ENCODE measurements at places on chromosomes 7 and 10.

GRCh38 chr7:91140982-91141381 lies 123.3 kb upstream of the FZD1 start:
- no peak for DNase-seq

DNA sequence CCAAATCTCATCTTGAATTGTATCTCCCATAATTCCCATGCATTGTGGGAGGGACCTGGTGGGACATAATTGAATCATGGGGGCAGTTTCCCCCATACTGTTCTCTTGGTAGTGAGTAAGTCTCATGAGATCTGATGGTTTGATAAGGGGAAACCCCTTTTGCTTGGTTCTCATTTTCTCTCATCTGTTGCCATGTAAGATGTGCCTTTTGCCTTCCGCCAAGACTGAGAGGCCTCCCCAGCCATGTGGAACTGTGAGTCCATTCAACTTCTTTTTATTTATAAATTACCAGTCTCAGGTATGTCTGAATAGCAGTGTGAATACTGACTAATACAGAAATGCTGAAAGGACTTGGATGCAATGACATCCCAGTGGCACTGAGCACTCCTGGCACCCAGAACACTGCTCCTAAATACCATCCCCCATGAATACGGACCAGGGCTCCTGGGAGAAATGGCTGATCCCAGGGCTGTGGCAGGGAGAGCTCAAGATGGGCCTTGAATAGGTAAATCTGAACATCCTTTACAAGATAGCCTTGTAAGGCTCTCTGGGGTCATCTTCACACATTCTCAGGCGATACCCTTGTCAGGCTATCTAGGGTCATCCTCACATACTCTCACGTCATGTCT lies 19.4 kb downstream of the ZFAND2A start:
- DNase-seq = no peak

- no peak for DNase-seq
Observed at GRCh38 chr10:64682043-64682442, 1160.8 kb downstream of the REEP3 start.

DNA sequence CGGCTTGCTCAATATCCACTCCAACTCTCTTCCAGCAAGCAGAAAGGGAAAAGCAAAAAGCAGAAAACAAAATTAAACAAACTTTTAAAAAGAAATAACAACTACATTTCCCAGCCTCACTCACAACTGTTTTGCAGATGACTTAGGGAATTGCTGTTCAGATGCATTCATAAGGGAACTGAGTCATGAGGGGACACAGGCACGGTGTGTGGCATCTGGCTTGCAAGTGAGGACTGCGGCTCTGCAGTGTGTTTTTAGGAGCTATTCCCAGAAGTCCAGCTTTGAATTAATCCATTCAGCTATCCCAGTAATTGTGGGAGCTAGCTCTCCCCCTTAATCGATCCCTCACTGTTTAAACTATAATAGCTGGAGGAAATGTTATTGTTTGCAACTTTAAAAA lies 30.3 kb downstream of the PTN start:
- no peak for DNase-seq

DNA sequence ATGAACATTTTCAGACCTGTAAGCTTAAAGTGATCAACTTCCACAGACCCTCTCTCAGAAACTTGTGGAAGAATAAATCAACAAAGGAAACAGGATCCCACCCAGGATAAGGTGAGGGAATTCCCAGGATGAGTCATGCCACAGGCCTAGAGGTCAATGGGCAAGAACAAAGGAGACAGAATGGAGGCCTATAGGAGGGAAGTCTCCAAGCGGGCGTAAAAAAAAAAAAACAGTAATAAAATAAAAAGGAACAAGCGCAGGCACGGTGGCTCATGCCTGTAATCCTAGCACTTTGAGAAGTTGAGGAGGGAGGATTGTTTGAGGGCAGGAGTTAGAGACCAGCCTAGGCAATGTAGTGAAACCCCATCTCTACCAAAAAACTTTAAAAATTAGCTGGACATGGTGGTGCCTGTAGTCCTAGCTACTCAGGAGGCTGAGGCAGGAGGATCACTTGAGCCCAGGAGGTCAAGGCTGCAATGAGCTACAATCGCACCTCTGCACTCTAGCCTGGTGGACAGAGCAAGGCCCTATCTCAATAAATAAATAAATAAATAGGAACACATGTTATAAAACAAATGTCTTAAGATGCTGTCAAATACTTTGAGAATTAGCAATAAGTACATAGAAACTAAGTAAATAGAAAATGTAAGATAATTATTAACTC lies 8.4 kb downstream of the SORBS1 start:
- DNase-seq = no peak

- no peak for DNase-seq
Observed at GRCh38 chr7:12642508-12642907, 44.9 kb upstream of the ARL4A start.

GRCh38 chr7:33841705-33842129 lies 63.6 kb upstream of the BMPER start:
- no peak for DNase-seq

- no peak for DNase-seq
Observed at GRCh38 chr10:80204677-80205476, 460 bp downstream of the ANXA11 start.

DNA sequence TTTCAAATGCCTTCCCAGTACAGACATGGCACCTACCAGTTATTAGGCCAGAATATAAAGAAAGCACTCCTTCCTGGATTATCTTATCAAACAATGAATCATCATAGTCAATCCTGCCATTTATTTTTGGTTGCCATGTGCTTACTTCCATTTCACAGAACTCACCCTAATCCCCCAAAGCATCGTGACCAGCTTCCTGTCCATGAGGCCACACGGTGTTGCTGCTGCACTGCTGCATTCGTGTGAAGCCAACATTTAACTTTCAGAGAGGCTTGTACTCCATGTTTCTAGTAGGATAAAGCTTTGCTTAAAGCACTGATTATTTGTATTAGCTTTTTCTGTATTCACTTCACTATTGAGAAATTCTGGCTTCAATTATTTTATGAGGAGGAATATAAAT lies 14.4 kb downstream of the COL28A1 start:
- no peak for DNase-seq

DNA sequence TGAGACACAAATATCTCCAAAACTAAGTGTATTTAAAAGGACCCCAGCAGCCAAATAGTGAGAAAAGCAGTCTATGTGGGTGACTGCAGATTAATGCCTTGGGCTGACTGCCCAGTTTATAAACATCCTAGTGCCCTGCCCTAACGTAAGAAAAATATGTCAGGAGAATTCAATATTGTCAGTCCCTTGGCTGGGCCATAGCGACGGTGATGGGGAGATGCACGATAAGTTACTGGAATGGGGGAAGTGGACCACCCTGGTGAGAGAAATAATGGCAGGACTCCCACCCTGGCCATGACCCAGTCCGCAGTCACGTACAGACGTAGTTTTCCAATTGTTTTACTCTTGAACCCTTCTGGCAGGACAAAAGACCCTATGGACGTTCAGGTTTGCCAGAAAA lies 48.0 kb downstream of the JCAD start:
- no peak for DNase-seq

GRCh38 chr7:124489925-124490324 lies 275.7 kb downstream of the GPR37 start:
- DNase-seq = no peak

DNA sequence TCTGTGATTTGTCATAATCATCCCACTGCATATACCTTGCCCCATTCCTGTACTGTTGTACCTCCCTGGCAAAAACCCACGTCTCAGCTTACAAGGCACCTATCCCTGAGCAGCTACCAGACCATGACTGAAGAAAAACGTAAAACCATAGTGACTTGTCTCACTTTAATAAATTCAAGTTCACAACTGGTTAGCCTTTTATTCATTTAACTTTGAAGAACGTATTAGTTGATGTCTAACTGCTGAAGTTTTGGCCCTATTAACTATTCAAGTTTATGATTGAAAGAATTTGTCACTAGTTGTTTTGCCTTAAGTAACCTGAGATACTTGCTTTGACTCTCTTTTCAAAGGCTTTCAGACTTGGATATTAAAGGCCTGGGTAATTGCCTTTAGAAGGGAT lies 59.7 kb downstream of the GALNT11 start:
- no peak for DNase-seq

GRCh38 chr10:48470893-48471805 lies 133.7 kb downstream of the ARHGAP22 start:
- no peak for DNase-seq

- DNase-seq = peak; percentile 21
Observed at GRCh38 chr10:124289851-124290795, 128.6 kb downstream of the OAT start.

DNA sequence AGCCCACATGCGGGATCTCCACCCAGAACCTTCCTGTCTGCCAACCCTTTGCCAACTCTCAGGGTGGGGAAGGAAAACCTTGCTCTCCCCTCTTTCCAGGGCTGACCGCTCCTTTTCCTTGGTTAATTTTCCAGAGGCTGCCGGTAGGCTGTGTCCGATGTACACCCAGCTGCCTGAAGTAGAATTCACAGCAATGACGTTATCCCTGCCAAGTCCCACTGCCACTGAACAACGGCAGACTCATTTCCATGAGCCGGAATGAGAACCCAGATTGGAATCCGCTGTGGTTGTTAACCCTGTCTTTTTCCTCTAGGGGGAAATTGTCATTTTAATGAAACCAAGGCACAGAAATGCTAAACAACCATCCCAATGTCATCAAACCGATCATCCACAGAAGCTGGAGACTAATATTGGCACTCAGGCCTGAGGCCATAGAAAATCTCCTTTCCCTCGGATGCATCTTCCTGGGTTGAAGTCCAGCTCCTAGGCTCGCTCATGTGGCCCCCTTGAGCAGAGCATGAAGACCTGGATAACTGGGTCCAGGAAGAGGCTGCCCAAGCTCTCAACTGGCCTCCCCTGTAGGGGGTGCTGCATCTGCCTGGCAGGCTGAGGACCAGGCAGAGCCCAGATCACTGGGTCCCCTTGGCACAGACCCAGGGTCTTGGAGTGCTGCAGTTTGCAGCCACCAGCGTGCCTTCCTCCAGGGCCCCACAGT lies 30.4 kb downstream of the KLRG2 start:
- no peak for DNase-seq

- DNase-seq = no peak
Observed at GRCh38 chr7:43742692-43743091, 13.4 kb upstream of the COA1 start.

DNA sequence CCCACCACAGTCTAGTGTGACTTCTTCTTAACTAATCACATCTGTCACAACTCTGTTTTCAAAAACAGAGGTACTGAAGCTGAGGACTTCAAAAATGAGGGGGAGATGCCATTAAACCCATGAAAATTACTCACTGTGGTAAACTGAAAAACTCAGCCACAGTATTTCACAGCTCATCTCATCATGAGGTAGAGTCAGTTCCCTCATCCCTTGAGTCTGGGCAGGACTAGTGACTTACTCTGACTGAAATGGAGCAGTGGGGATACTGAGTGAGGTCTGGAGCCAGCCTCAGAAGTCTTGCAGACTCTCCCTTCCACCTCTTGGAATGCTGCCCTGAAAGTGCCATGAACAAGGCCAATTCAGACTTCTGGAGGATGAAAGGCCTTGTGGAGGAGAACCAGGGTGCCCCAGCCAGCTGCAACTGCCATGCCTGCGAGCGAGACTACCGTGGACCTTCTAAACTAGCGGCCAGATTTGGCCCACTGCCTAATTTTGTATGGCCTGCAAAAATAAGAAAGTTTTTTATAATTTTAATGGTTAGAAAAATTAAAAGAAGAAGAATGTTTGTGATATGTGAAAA lies 24.7 kb upstream of the ANKRD1 start:
- DNase-seq = no peak

DNA sequence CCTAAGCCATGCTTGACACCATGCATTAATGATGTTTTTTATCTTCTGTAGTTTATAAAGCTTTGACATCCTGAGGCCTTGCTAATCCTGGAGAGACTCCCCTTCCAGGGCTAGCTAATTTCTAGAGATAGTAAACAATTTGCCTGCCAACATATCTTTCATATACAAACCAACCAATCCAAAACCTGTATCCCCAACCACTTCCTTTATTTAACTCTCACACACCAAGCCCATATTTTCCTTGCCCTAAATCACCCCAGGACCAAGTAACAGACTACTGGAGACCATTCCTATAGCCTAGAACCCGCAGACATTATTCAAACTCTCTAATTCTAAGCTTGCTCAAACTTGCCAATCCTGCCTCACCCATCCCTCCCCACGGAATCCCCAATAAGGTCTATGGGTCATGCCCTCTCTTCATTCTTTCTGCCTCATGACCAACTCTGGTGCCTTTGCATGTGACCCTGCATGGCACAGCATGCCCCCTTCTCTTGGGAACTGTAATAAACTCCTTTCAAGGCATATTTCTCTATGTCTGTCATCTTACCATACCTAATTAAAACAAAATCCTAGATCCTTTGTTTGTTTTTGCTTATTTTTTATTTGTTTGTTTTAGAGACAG lies 116.6 kb upstream of the CACUL1 start:
- DNase-seq = no peak

DNA sequence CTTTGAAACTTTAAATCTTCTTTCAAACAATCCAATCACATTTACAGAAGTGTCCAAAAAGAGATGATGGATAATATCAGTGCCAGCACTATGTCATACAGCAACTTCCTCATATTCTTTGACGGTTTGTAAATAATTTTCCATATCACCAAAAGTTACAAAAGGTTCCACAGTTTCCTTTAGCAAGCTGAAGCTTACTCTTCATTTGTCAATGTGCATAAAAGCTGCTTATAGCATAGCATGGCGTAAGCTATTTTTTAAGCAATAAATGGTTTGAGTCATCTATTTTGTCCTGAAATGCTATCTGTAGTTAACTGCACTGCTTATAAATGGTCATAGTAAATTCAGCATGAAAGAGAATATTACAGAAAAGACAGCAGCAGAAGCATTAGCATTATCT lies 95.1 kb downstream of the ETV1 start:
- DNase-seq = no peak

DNA sequence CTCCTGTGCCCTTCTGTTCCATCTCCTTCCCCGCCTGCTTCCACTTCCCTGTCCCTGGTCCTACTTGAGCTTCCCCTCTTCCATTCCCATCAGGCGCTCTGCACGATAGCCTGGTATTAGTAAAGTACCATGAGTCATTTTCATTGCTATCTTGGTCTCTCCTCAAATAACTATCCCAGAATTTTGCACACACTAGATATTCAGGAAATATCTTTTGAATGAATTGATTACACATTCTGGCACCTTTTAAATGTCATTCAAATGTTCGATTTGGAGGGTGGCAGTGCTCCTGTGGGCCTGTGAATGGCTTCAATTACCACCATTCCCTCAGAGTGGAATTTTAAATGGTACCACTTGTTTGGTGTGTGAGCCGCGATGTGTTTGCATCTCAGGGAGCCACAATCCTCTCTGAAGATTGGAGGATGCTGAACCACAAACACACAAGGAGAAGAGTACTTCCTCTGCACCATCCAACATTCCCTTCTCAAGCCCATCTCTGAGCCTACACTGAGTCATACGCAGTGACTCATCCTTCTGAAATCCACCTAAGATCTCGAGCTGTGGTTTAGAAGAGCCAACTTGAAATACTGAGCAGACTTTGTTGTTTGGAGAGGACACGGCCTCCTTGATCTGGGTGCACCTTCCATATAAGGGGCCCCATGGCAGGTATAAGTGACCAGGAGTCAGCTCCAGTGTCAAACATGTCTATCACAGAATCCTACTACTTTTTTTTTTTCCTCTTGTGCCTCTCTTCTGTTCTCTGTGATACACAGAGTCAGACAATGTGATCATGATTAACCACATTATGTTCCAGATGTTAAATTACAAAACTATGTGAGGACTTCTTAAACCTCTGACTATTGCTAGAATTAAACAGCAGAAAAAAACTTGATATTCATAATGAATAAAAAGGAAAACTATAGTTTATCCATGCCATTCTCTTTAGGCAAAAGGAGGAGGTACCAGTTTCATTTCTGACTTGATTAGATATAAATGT lies 81.9 kb downstream of the BMPER start:
- peak; percentile 99 for DNase-seq

- peak; percentile 34 for DNase-seq
Observed at GRCh38 chr10:63083904-63084689, 49.0 kb upstream of the NRBF2 start.

Measured in BJ (cell line).